ENCODE measurements at places on chromosomes 6 and 20.
A peak's percentile ranks its signal among the peaks of the same experiment; 100 is the strongest.

DNA sequence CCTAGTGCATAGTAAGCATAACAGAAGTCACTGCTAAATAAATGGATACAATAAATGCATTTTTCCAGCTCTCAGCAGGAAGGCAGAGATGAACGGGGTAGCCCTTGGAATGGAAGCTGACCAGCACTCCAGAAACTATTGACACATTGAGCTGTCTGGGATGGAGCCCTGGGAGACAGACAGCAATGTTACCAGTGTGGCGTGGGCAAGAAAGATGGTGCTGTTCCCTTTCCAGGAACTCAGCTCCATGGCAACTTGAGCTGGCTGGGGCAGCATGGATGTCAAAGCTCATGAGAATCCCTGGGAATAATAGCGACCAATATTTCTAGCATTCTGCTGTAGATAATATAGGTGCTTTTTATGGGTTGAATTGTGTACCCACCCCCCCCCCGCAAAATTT is 104.3 kb upstream of the PTPRT start:
- DNase-seq, result no peak

DNA sequence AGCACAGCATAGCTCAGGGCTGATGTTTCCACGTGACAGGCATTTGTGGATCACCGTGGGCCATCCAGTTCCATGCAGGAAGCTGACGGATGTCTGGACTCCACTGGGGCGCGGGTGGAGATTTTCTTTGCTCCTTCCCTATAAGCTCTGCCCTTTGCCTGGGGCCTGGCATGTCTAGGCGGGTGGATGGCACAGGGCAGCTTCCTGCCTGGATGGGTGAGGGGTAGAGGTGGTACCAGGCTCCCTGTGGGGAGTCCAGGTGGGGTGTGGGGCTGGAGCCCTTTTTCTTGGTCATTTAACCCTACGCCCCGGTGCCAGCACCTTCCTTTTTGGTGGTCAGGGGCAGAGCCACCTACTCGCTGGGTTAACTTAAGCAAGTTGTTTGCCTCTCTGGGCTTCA is 10.4 kb downstream of the FAM110A start:
- DNase-seq, result no peak

GRCh38 chr20:37697314-37697713 is 3.5 kb downstream of the CTNNBL1 start:
- no peak for DNase-seq

- DNase-seq, result peak; percentile 5
These were observed 11.6 kb upstream of the MAN1A1 start for GRCh38 chr6:119361209-119361608.

- peak; percentile 66 for DNase-seq
These were observed 53.7 kb downstream of the HNF4A start for GRCh38 chr20:44409132-44409600.

DNA sequence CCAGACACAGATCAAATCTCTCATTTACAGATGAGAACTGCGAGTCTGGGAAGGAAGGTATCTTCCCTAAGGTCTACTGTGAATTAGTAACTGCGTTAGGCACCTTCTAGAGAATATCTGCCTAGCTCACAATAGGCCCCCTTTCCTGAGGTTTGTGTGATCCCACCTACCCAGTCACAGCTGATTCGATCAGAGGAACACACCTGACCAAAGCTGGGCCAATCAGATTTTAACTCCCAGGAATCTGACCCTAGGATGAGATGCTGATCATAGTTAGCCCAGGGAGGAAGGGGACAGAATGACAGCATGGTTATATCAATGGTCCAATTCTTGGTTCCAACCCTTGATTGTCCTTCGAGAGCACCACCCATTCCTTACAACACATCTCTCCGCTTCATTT is 7.4 kb upstream of the CCDC167 start:
- DNase-seq, result no peak

- DNase-seq, result no peak
These were observed 378.1 kb downstream of the BTBD9 start for GRCh38 chr6:38261626-38262025.

DNA sequence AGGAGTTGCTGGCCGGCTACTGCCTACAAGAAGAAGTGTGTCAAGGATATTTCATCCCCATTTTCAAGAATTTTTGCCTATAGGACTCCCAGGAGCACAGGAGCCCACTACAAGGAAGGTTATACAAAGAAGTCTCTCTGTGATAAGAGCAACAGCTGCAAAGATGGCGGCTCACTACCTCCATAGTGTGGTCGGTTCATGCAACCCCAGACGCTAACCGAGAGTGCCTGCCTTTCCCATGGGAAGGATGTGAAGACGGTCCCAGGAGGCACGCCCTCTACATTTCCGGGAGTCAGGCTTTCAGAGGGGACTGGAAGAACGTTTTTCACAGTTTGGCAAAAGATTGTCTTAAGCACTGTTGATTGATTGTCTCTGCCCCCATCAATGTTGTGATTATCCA is 816.3 kb downstream of the QKI start:
- peak; percentile 18 for DNase-seq

DNA sequence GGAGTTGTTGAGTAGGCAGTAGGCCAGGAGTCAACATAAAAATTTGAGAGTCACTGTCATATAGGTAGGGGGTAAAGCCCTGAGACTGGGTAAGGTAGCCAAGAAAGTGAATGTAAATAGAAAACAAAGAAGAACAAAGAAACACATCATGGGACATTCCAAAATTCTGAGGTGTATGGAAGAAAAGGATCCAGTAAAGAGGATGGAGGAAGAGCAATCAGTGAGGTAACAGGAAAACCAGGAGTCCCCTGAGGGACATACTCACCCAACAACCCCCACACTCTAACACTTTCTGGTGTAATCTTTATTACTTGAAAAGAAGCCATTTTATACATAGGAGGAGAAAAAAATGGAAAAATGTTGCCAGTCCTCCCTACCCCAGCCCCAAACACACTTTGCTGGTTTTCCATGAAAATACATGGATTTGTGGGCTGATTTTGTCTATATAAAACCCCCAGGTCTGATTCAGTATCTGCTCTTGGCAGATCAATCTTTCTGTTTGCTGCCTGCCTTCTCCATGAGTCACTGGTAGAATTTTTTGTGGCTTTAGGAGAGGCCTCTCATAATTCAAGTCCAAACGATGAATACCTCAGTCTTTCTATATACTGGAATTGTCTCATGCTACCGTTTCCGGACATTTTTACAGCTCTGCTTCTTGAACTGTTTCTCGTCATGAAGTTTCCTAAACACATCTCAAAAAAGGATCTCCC is 271.4 kb upstream of the MAN1A1 start:
- DNase-seq, result peak; percentile 77

DNA sequence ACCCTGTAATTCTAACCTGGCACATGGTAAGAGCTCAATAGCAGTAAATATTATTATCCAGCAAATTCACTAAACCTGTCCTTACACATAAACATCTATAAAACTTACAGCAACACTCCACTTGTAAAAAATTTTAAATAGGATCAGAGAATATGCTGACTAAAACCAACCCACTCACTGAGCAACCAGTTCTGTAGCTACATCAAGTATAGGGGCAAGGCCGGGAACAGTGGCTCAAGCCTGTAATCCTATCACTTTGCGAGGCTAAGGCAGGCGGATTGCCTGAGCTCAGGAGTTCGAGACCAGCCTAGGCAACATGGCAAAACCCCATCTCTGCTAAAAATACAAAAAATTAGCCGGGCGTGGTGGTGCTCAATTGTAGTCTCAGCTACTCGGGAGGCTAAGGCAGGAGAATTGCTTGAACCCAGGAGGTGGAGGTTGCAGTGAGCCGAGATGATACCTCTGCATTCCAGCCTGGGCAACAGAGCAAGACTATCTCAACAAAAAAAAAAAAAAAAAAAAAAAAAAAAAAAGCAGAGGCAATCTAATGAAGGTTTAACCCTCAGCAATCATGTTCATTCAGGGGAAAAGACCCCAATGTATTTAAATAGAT is 6.8 kb downstream of the STAU1 start:
- DNase-seq, result no peak

GRCh38 chr6:71333697-71334096 is 45.1 kb downstream of the OGFRL1 start:
- DNase-seq, result peak; percentile 66

DNA sequence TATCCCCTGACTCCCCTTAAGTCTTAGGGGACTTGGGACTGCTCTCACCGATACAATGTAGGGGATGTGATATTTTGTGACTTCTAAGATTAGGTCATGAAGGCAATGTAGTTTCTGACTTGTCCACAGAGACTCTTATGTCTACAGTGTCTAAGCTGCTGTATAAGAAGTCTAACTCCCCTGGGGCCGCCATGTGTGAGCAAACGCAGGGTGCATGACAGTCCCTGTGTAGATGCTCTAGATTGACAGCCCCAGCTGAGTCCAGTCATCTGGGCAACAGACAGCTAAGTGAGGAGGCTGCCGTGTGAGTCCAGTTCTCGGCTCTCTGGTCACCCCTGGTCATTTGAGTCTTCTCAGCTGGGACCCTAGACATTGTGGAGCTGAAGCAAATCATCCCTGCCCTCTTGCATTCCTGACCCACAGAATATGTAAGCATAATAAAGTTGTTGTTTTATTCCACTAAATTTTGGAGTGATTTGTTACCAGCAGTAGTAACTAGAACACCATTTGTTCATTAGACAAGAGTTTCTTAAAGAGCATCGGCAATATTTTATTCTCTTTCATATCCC is 743.3 kb upstream of the CHD6 start:
- no peak for DNase-seq

- DNase-seq, result peak; percentile 16
These were observed 65.3 kb downstream of the RAMACL start for GRCh38 chr6:166520905-166521834.

- peak; percentile 84 for DNase-seq
These were observed at the start of gene MYB for GRCh38 chr6:135180542-135181332. Gene MYB, plus strand, starts transcription at chr6:135181308. Its CDS starts 206 bp downstream, at chr6:135181514.

- no peak for DNase-seq
These were observed 376 bp downstream of the C20orf202 start for GRCh38 chr20:1203630-1204029.

GRCh38 chr6:2855061-2855519 is 13.4 kb upstream of the SERPINB1 start:
- no peak for DNase-seq

GRCh38 chr6:148700741-148701311 is 46.0 kb upstream of the UST start:
- DNase-seq, result peak; percentile 44

DNA sequence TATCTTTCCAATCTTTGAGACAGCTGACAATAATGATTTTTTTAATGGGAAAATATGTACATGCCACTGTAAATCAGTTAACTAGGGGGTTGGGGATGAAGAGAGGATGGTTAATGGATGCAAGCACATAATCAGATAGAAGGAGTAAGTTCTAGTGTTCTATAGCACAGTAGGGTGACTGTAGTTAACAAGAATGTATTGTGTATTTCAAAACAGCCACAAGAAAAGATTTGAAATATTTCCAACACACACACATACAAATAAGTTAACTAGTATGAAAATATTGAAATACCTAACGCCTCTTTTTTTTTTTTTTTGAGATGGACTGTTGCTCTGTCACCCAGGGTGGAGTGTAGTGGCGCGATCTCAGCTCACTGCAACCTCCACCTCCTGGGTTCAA is 153.4 kb upstream of the SALL4 start:
- DNase-seq, result no peak

Data from Daoy (cell line).